Progenitor cell of endocrine pancreas (in vitro differentiated cells): ENCODE measurements at places on chromosomes 12 and 14. TPM values are rescaled to one million over a fixed set of nuclear protein-coding genes. Genes with fewer than 3 reads are reported as not detected.

GRCh38 chr12:132433641-132434395, 56.1 kb upstream of the FBRSL1 start:
- no peak for DNase-seq

GRCh38 chr14:104651876-104652260, 37.5 kb upstream of the INF2 start:
- DNase-seq, result no peak

- DNase-seq, result no peak
Measured at GRCh38 chr12:97752129-97752528, 289.5 kb downstream of the RMST start.

GRCh38 chr12:71865166-71865713, 25.7 kb downstream of the TBC1D15 start:
- no peak for DNase-seq

GRCh38 chr14:70595443-70596185, 4.8 kb downstream of the MED6 start:
- DNase-seq, result no peak

DNA sequence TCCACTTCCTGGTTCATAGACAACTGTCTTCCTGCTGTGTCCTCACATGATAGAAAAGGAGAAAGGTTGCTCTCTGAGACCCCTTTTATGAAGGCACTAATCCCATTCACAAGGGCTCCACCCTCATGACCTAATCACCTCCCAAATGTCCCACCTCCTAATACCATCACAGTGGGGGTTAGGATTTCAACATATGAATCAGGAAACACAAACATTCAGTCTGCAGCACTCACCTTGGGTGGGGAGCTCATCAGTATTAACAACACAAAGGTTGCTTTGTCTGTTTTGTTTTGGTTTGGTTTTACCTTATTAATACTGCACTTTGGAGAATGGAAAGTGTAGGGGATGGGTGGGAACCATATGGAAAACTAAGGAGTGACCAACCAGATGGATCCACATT, 10.5 kb upstream of the SMCO2 start:
- no peak for DNase-seq

- DNase-seq, result no peak
Measured at GRCh38 chr12:33180918-33181317, 258.7 kb downstream of the SYT10 start.

GRCh38 chr12:71201136-71201679, 43.4 kb upstream of the TSPAN8 start:
- DNase-seq, result no peak

- no peak for DNase-seq
Measured at GRCh38 chr12:47383942-47384341, 304.2 kb upstream of the AMIGO2 start.

- DNase-seq, result no peak
Measured at GRCh38 chr14:32809255-32809654, 129.4 kb upstream of the NPAS3 start.

GRCh38 chr12:1398673-1399072, 195.7 kb downstream of the FBXL14 start:
- DNase-seq, result no peak

- no peak for DNase-seq
Measured at GRCh38 chr12:128815779-128816642, 7.7 kb downstream of the SLC15A4 start.

- no peak for DNase-seq
Measured at GRCh38 chr12:49708851-49709250, 1.6 kb upstream of the FMNL3 start.

DNA sequence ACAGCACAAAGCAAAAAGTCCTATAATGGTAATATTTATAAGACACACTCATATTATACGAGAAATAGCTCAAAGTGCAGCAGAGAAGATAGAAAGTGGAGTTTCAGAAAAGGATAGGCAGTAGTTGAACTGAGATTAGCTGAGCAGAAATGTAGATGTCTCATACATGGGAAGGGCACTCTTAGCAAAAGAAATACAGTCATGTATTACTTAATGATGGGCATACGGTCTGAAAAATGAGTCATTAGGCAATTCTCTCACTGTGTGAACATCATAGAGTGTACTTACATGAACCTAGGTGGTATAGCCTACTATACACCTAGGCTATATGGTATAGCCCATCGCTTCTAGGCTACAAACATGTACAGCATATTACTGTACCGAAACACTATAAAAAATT, 671.3 kb downstream of the RPS29 start:
- DNase-seq, result no peak

DNA sequence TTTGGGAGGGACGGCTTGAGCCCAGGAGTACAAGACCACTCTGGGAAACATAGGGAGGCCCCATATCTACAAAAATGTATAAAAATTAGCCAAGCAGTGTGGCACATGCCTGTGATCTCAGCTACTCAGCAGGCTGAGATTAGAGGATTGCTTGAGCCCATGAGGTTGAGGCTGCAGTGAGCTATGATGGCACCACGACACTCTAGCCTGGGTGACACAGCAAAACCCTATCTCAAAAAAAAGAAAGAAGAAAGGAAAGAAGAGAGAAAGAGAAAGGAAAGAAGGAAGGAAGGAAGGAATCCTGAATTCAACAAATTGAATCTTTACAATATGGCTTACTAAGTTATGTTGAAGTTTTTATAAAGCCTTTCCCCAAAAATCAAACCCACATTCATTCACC, 2.1 kb downstream of the KIF21A start:
- DNase-seq, result no peak

DNA sequence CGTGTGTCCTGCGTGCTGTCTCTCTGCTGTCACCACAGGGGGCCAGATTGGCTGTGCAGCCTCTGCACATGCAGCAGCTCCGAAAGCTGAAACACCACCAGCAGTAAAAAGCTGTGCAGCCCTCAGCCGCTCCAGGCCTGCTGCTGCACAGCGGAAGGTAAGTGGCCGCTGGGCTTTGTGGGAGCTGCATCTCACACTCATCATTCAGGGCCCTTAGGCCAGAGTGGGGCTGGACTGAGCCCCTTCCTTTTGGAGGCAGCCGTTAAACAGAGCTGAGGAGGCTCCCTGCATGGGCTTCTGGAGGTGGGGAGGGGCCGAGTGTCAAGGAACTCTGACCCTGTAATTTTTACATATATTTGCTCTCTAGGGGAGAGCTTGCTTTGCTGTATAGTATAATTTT, 17.1 kb downstream of the DDX51 start:
- no peak for DNase-seq

DNA sequence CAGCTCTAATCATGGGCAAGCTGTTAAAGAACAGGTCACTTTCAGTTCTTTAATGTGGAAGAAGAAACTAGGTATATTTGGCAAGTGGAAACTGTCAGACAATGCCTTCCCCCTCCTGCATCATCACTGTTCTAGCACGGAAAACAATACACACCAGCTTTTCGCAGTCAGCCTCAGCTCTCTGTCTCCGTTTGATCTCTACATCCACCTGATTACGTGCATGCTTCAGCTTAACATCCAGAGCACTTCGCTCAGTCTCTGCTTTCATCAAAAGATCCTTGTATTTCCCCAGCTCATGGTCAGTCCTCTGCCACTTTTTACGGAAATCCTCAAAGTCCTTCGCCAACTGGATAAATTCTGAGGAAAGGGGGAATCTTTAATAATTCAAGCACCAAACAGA, 19.0 kb downstream of the RACGAP1 start:
- no peak for DNase-seq

- DNase-seq, result peak; percentile 46
Measured at GRCh38 chr12:109518820-109519665, 41.6 kb downstream of the UBE3B start.

DNA sequence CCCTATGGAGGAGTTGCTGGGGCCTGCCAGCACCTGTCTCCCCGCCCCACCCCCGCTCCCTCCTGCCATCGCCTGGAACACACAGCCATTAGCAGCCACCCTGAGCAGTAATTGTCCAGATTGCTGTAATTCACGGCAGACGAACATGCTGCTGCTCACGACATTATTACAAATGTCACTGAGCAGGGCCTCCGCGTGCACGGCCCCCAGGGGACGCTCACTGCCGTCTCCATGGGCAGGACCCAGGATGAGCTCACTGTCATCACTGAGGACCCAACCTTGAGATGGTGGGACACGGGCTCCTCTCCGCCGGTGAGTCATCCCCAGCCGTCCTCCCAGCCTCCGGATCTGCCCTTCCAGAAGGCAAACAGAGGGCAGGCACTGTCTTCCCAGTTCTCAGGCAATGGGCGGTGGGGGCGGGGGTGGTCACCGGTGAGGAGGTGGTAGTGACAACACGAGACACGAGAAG, 100.4 kb downstream of the RFLNA start:
- no peak for DNase-seq

DNA sequence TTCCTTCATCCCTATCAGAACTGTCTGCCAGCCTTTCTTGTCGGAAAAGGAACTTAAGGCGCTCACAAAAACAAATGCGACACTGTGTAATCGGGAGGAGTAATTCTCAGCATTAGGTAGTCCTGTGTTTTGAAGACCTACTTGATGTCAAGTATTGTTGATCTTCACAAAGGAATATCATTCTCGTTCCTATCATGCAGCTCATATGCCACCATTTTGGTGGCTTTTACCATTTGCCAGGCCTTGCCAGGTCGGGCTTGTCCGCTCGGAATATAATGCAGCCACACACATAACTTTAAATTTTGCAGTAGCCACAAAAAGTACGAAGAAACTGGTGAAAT, 903 bp upstream of the PPP4R3A start:
- no peak for DNase-seq

- no peak for DNase-seq
Measured at GRCh38 chr12:2800046-2800570, 5.3 kb downstream of the FKBP4 start.

DNA sequence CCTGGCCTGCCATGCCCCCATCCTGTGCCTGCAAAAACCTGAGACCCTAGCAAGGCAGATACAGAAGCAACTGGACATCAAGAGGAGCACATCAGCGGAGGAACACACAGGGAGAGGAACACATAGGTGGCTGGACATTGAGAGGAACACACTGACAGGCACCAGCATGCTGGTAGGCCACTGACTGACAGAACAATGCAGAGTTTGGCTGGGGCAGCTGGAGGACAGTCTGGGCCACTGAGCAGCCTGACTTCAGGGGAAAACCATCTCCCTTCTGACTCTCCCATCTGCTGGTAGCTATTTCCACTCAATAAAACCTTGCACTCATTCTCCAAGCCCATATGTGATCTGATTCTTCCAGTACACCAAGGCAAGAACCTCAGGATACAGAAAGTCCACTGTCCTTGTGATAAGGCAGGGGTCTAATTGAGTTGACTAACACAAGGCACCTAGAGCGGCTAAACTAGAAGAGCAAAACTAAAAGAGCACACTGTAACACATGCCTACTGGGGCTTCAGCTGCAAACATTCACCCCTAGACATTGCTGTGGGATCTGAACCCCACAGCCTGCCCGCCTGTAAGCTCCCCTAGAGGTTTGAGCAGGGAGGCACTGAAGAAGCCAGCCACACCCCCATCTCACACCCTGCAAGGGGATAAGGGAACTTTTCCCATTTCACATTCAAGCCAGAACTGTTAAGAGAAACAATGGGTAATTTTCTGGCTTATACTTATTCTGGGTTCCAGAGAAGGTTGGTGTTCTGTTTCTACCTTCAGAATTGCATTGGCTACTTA, 22.1 kb downstream of the CLECL1 start:
- no peak for DNase-seq

TEP1 gene
- 26.5 and 28.5 TPM in 2 replicates for total RNA-seq

CCDC175 gene
- total RNA-seq, result 0.20 and 0.26 TPM in 2 replicates

TBX5 gene
- total RNA-seq, result not detected in 2 replicates

P2RX7 gene
- not detected in 2 replicates for total RNA-seq

CLECL1 gene
- not detected in 2 replicates for total RNA-seq

PRH2 gene
- total RNA-seq, result not detected in 2 replicates

RTL1 gene
- total RNA-seq, result 159 and 161 TPM in 2 replicates

ARMH4 gene
- total RNA-seq, result 31.5 and 36.2 TPM in 2 replicates

TNS2 gene
- total RNA-seq, result 6.6 and 7.3 TPM in 2 replicates

AMN gene
- total RNA-seq, result 2.5 and 3.0 TPM in 2 replicates

C1QL4 gene
- total RNA-seq, result 0.64 and 0.79 TPM in 2 replicates

C1RL gene
- total RNA-seq, result 95.9 and 105 TPM in 2 replicates
